Stimulated activated CD4-positive, alpha-beta T cell treated with anti-CD3 and anti-CD28 coated beads, TNF-alpha, amount 100 ng/mL, for 24 hours (primary cell): ENCODE measurements at places on chromosomes 12 and 14.

GRCh38 chr12:52347016-52347415 lies 20.3 kb downstream of the KRT85 start:
- no peak for DNase-seq

DNA sequence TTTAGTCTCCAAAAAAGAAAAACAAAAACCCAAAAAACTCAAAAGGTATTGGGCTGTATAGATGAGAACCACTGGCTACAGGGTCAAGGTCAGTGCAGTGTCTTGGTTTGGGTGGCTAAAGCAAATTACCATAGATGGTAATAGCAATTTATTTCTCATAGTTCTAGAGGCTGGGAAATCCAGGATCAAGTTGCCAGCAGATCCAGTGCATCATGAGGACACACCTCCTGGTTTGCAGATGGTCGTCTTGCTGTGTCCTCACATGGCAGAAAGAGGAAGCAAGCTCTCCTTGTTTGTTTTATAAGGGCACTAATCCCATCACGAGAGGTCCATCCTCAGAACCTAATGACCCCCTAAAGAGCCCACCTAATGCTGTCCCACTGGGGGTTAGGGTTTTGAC lies 11.2 kb downstream of the COX14 start:
- DNase-seq: no peak

DNA sequence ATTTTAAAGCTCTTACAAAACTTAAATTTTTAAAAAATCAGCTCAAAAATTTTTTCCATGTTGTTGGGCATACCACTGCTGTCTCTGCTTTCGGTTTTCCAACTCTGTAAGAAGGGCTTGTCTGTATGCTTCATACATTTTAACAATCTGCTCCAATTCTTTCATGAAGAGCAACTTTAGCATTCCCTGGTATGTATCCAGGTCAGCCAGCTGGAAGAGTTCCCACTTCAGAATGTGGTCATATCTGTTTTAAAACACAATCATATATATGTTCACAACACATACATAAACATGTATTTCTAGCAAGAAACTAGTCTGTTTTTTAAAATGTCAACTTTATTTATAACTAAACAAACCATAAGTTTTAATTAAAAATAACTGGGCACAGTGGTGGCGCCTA lies 33.0 kb downstream of the SAV1 start:
- no peak for DNase-seq

- DNase-seq: no peak
Observed at GRCh38 chr14:100305324-100306100, 732 bp downstream of the SLC25A29 start.

DNA sequence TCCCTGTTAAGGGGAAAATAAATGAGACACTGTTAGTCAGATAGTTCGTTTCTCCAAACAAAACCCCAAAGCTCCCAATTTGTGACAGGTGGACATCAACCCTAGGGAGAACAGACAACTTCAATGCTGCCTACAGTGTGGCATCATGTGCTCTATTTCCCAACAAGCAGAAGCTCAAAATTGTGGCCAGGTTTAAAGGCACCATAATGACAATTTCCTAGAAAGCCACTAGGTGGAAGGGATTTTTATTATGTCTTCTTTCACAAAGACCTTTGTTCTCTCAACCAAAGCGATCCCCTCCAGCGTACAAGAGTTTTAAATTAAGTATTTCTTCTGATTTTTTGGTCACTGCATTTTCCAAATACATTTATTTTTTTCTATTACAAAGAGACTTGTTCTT lies 88.0 kb upstream of the MBIP start:
- no peak for DNase-seq

GRCh38 chr12:62435303-62436163 lies 31.1 kb upstream of the MON2 start:
- DNase-seq: no peak
